ENCODE measurements at places on chromosomes 1 and 21. TPM values are rescaled to one million over a fixed set of nuclear protein-coding genes. Genes with fewer than 3 reads are reported as not detected.

GRCh38 chr1:35622510-35623178 is 18.7 kb downstream of the PSMB2 start:
- no peak for DNase-seq

DNA sequence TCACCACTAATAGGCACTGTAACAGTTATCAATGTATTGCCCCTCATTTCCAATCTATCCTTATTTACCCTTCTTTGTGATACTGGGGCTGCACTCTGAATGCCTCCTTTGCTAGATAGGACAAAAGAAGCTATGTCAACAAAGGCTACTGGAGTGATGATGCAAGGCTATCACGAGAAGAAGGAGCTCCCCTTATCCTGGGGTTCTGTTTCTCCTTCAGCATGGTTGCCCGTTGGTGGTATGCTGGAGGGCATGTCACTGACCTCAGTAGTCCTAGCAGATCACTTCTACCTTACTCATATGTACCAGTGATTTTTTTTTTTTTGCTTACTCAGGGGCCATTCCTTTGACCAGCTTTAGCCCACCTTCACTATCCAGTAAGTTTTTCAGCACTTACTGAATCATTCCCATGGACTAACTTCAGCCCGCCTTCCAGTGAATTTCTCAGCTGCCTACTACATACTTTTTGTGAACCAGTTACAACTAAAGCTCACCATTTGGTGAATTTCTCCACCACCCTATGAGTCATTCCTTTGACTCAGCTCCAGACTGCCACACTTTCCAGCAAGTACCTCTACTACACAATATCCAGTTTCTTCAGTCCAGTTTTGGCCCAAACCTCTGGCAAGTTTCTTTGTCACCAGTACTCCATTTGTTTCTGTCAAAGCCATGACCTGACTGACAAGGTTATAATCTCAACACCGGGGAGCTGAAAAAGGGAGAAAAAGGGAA is 944.5 kb downstream of the KCNT2 start:
- DNase-seq: no peak

DNA sequence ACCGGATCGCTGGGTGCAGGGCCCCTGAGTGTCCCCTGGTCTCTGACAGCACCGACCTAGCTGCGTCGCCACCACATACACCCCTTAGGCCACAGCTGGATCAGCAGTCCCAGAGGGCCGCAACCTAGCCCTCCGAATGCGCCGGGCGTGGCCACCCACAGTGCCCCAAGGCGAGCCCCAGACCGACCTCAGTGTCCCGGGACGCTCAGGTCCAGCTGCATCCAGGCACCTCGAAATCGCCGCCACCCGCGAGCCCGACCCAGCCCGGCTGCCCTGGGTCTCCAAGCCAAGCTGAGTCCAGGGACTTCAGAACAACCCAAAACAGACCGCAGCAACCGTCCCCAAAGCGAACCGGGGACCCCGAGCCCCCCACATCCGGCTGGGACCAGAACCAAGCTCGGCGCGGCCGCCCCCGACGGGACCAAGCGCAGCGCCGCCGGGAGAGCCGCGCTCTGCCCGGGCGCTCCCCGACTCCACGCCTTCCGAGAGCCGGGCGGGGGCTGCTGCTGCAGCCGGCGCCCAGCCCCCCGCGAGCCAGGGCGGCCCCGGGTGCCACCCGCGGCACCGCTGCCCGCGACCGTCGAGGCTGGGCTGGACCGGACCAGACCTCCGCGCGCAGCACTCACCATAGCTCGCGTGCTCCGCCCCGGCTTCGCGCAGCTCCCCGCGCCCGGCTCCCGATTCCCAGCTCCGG is 54.6 kb upstream of the ECE1 start:
- no peak for DNase-seq

DNA sequence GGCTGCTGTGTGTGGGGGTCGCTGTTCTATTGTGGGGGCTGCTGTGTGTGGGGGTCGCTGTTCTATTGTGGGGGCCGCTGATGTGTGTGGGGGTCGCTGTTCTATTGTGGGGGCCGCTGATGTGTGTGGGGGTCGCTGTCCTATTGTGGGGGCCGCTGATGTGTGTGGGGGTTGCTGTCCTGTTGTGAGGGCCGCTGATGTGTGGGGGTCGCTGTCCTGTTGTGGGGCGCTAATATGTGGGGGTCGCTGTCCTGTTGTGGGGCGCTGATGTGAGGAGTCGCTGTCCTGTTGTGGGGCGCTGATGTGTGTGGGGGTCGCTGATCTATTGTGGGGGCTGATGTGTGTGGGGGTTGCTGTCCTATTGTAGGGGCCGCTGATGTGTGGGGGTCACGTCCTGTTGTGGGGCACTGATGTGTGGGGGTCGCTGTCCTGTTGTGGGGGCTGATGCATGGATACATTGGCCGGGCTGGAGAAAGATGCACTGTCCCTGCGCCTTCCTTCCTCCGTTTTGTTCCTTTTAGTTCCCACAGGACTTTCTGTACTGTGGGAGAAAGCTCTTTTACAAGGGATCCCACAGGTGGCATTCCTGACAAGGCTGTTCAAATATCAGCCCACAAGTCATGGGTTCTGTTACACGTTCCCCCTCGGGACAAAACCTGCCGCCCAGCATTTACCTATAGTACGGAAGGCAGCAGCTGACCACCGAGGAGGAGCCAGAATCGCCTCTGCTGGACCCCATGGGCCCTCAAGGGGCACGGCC is 27.5 kb downstream of the SETD4 start:
- DNase-seq: no peak

- DNase-seq: peak; percentile 77
Measured at GRCh38 chr1:13583966-13584791, 547 bp downstream of the PDPN start.

The HCN3 gene
- 2.6 TPM for total RNA-seq

- no peak for DNase-seq
Measured at GRCh38 chr1:89081005-89081404, 16.0 kb upstream of the GBP1 start.

GRCh38 chr1:17861685-17862084 is 106.6 kb downstream of the ACTL8 start:
- no peak for DNase-seq

DNA sequence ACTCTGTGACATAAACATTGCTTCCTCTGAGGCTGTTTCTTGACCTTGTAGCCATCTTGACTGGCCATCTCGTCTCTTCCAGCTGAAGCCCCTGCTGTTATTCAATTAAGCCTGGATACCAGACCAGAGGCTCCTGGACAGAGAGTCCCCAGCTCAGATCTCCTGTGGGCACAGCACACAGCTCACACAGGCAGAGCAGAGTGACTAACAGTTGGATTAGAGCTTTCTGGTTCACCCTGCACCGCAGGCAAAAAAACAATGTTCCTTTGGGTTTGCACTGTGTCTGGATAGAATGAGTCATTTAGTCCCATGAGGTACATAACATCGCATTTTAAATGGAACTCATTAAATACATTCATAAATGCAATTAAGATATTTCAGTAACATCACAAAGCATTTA is 33.4 kb upstream of the USH2A start:
- DNase-seq: no peak

DNA sequence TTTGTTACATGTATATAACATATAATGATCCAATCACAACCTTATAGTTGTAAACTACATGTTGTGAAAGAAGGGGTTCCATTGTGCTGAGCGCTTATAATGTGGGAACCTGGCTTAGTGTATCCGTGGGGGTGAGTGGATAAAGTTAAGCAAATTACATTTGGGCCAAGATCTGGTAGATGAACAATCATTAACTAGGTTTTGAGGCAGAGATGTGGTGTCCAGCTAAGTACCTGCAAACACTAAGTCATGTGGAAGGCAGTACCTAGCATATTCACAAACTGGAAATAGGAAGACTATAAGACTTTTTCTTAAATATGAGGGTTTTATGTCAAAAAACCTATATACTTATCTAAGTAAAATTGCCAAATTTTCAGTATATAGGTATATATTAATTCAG is 167.2 kb upstream of the PDE4B start:
- DNase-seq: no peak

DNA sequence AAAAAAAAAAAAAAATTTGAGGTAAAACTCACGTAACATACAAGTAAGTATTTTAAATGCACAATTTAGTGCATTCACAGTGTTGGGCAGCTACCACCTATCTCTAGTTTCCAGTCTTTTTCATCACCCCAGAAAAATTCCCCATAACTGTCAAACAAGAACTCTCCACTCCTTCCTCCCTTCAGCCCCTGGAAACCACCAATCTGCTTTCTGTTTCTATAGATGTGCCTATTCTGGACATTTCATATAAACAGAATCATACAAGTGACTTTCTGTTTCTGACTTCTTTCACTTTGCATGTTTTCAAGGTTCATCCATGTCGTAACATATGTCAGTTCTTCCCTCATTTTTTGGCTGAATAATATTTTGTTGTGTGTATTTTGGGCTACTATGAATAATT is 24.9 kb upstream of the ETS2 start:
- DNase-seq: no peak

- DNase-seq: no peak
Measured at GRCh38 chr1:51343624-51344023, 13.3 kb upstream of the TTC39A start.

The LIPI gene
- total RNA-seq: not detected

DNA sequence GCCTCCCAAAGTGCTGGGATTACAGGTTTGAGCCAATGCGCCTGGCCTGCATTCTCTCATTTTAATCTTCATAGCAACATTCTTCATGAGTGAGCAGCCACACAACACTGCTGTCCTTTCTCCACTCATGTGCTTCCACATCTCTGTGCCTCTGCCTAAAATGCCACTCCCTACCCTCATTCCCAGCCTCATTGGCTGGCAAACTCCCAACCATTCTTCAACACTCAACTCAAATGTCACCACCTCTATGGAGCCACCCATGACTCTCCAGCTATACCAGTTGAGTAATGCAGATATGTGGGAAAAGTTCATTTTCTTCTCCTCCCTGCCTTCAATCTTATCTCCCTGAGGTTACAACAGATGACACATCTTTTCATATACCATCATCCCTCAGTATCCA is 53.9 kb upstream of the ZC3H12A start:
- DNase-seq: no peak

The CCDC181 gene
- total RNA-seq: 0.32 TPM

DNA sequence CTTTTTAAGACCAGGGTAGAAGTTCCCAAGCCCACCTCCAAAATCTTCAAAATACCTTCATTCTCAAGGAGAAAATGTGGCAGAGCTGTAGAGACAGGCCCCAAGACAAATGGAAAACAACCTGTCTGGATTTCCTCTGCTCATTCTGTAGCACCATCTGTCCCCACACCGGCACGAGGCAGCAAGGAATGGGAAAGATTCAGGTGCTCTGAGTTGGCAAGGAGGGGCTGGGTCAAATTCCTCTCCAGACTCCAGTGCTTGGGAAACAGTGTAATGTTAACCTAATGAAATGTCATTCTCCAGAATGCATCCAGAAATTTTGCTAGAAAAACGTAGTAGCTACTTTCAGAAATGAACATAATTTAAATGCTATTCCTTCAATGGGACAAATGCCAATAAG is 9.3 kb downstream of the PABPC4 start:
- no peak for DNase-seq

The BSND gene
- total RNA-seq: not detected

GRCh38 chr1:15953294-15953771 is 22.6 kb downstream of the ZBTB17 start:
- no peak for DNase-seq

- DNase-seq: no peak
Measured at GRCh38 chr21:40680311-40680710, 166.6 kb downstream of the DSCAM start.

The TSPEAR gene
- 0.23 TPM for total RNA-seq

The GSTM5 gene
- 18.1 TPM for total RNA-seq

DNA sequence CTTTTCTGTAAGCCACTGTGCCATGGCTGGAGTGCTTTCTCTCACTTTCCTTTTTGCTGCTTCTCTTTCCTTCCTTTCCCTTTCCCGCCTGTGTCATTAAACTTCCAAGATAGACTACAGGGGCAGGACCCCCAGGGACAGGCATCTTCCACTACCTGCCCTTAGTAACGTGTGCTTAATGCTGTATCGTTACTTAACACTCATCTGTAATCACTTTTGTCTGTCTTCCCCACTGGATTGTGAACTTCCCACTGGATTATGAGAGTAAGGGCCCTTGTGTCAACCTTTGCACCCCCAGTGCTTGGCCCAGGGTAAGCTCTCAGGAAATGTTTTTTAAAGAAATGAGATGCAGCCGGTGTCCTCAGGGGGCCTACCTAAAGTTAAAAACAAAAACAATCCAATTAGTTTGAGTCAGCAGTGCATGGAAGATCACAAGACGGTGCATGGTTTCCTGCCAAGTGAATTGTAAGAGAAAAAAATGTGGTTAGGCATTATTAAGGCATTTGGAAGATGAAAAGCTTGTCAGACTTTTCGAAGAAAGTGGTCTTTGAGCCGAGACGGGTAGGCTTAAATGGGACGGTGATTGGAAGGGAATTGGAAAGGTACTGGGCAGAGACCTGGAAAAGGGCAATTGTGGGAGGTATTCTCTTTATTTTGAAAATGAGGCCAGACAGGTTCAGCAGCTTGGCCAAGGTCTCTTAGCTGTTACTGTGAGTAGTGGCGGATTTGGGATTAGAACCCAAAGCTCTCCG is 958 bp downstream of the LYPLAL1 start:
- no peak for DNase-seq

GRCh38 chr1:169461390-169462000 is 24.2 kb downstream of the SLC19A2 start:
- no peak for DNase-seq

The NFYC gene
- 56.0 TPM for total RNA-seq

The S100A12 gene
- total RNA-seq: 22.8 TPM

DNA sequence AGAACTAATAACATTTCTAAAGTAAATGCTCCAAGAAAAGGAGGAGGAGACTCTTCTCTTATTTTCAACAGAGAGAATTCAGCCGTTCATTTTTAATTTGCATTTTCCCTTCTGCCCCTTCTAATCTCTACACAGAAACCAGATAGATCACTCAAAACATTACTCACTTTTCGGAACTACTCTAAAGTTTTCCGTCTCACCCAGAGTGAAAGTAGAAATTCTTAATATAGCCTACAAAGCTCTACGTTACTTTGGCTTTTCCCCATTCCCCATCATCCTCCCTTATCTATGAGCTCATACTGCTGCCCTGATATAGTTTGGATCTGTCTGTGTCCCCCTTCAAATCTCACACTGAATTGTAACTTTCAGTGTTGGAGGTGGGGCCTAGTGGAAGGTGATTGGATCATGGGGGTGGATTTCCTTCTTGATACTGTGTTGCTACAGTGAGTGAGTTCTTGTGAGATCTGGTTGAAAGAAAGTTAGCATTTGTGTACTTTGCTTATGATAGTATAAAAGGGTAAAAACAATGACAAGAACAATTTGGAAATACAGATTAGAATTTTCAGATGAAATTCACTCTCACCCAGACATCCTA is 188.2 kb downstream of the AMY1C start:
- DNase-seq: no peak

- DNase-seq: peak; percentile 90
Measured at GRCh38 chr1:153572569-153573015, 6.9 kb upstream of the S100A2 start.

GRCh38 chr1:211985556-211986264 is 49.6 kb downstream of the INTS7 start:
- no peak for DNase-seq

The TCHHL1 gene
- total RNA-seq: not detected

The NME7 gene
- total RNA-seq: 12.1 TPM

The OLFML3 gene
- total RNA-seq: 43.5 TPM
